ENCODE measurements at places on chromosomes 3 and 15.
A peak's percentile ranks its signal among the peaks of the same experiment; 100 is the strongest.

DNA sequence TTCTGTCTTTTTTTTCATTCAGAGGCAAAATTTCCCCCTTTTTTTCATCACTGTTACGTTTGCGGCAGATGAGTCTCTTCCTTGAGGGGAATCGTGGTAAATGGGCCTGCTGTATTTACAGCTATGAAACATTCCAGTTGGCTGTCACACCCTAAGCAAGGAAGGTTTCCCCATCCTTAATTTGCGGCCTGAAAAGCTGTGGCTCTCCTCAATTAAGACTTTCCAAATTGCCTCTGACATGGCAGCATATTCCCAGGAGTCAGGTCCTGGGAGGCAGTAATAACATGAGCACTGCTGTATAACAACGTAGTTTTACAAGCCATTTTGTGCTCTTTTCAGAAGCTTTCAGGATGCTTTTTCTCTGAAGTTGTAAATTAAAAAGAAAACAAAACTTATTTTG is 420.9 kb downstream of the LPP start:
- peak; percentile 63 for DNase-seq

- DNase-seq: no peak
These were observed 190.4 kb downstream of the MEGF11 start for GRCh38 chr15:66063147-66063546.

- DNase-seq: no peak
These were observed 24.5 kb upstream of the MYRIP start for GRCh38 chr3:39784922-39785321.

DNA sequence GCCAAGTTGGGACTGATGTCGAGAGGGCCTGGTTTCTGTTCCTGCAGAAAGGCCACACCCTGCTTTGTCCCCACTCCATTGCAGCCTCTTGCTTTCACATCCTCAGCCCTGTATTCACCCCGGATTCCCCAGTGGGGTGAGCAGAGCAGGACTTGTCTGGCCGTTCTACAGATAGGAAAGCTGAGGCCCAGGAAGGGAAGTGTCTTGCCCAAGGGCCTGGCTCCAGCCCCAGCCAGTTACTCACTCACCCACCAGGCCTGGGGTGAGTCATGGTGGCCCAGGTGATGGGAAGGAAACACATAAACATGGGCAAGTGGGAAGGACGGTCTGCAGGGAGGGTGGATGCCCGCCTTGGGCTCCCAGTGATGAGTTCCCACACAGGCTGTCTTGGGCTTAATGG is 6.1 kb upstream of the DUSP7 start:
- DNase-seq: no peak

- no peak for DNase-seq
These were observed 84.4 kb downstream of the GPR156 start for GRCh38 chr3:120200493-120201235.

- no peak for DNase-seq
These were observed 12.6 kb upstream of the LCTL start for GRCh38 chr15:66578286-66578875.

DNA sequence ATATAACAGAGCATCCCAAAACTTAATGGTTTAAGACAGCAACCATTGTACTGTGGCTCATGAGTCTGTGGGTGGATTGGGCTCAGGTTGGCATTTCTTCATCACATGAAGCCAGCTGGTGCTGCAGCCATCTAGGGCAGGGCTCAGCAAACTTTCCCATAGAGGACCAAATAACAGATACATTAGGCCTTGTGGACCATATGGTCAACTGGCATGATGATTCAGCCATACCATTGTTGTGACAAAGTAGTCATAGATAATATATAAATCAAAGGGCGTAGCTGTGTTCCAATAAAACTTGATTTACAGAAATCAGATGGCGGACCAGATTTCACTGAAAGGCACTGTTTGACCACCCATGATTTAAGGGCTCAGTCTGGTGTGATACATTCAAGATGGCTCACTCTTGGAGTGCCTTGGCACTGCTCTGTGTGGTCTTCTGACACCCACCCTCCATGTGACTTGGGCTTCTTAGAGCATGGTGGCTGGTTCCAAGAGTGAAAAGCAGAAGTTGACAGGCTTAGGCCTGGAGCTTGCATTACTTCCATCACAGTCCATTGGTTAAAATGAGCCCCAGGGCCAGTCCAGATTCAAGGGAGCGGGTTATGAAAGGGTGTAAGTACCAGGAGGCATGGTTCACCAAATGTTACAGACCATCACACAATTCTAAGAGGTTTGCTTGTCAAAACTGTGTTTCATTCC is 40.8 kb upstream of the BHLHE40 start:
- no peak for DNase-seq

DNA sequence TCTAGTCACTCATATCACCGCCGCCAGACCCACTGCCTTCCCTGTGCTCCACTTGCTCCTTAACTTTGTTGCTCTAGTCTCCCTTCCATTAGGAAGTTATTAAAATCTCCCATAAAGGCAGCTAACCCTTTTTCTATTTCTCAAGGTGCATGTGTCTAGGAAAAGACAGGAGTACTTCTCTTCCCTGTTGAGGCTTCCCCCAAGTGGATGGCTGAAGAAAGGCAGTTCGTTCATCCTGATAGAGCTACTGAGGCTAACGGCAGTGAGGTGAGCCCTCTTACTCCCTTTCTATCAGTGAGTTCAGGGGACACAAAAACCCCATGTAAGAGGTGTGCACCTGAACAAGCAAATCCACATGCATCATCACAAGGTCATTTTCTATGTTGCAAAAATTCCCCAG is 397.8 kb downstream of the IGSF11 start:
- peak; percentile 22 for DNase-seq

DNA sequence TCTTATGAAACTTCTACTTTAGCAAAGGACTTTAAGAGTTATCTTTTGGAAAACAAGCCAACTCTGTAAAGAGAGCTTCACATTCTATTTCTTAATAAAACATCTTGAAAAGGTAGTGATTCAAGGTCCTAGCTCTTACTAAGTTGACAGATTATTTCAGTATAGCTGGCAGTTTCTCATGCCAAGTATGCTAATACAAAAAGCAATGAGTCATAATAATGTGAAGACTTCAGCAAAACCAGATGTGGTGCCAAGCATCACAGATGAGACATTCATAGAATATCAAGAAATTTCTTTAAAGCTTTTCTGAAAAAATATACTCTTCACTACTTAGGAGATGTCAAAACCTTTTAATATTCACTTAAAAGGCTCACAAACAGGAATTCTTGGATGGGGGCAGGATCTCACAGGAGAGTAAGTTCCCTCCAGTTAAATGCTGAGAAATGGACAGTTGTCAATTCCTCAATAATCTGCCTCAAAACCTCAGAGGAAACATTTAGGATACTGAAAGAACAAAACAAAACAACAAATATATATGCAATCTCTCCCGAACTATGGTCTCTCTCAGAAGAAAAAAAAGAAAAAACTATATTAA is 45.6 kb downstream of the DCBLD2 start:
- DNase-seq: no peak

GRCh38 chr15:101520395-101520794 is 30.9 kb upstream of the PCSK6 start:
- DNase-seq: no peak

- DNase-seq: no peak
These were observed 301.7 kb upstream of the ATP11B start for GRCh38 chr3:182491577-182491976.

DNA sequence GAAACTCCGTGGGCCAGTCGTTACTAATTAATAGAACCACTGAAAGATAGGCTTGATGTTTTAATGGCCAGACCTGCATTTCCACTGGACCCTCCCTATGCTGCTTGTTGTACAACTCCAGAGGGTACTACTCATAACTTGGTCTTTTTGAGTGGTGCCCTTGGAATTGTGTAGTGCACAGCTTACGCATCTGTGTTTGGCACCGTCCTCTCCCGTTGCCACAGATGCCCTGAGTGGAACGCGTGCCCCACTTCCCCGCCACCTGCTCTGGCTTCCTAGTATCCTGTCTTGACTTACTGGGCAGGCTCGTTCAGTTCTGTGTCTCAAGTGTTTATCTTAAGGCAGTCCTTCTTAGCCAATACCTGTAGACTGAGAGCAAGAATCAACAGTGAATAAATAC is 78.7 kb downstream of the USP13 start:
- no peak for DNase-seq

- DNase-seq: no peak
These were observed 78.6 kb downstream of the SEMA6D start for GRCh38 chr15:47795864-47796263.

DNA sequence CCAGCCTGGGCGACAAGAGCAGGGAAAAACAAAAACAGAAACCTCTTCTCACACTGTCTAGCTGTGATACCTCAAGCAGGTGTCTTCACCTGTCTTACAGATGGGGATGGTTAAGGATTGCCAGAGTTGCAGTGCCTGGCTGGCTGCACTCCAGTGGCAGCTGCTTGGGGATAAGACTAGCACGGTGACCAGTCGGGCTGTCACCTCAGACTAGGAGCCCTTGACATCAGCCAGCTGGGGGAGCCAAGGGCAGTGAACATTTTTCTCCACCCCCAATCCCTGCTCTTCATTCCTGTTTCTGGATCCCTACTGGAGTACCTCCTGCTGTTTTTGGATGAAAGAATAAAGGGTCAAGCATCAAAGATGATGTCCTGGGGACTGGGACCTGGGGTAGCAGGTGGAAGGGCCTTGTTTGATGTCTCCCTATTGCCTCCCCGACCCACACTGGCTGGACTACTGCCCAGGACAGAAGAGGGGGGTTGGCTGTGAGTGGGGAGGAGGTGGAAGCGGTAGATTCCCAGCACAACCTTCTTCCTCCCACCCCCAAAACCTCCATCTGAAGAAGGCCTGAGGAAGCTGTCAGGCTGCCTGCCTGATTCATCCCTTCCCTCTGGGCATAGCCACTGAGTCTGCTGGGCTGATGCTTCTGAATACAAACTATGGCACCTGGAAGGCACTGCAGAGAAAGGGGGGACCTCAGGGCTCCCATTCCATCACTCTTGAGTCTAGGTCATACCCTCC is 7.0 kb upstream of the CPNE9 start:
- DNase-seq: no peak

GRCh38 chr15:52005748-52006701 is 13.0 kb upstream of the MAPK6 start:
- no peak for DNase-seq

GRCh38 chr15:89946681-89947299 is 34.0 kb upstream of the ARPIN start:
- DNase-seq: no peak

DNA sequence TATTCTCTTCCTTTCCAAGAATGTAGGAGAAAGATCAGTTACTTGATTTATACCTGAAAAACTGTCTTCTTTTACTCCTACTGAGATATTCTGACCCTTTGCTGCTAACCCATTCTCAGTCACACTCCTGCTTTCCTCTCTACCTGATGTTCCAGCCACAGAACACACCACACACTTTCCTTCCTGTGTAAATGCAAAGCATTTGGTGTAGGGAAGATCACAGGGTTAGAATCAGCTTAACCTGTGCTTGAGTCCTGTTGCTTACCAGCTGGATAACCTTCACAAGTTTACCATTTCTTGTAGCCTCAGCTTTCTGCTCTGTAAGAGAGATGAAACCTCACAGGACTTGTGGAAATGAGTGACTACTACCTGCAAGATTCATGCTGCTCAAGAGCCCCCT is 489.8 kb upstream of the GOLIM4 start:
- no peak for DNase-seq

GRCh38 chr3:105869861-105870755 is 1.3 kb upstream of the CBLB start:
- DNase-seq: no peak

GRCh38 chr3:20646425-20646824 is 460.4 kb upstream of the SGO1 start:
- DNase-seq: no peak

DNA sequence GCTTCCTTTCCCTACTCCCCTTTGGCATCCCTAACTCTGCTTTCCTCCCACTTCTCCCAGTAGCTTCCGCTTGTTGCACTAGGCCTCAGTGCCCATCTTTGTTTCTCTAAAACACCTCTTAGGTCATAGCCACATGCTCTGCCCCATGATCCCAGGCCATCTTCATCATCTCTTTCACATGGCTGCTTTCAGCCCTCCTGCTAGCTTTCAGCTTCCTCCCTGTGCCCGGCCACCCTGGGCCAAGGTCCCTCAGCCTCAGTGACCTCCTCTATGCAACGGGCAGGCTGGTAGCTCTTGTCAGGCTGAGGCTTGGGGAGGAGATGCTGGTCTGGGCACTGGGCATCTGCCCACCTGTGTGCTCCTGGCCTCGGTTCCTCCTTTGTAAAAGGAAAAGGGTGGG is 2.3 kb downstream of the PLEKHO2 start:
- no peak for DNase-seq

GRCh38 chr3:134709561-134710312 is 58.9 kb upstream of the KY start:
- no peak for DNase-seq

- DNase-seq: no peak
These were observed 345.8 kb upstream of the ROBO2 start for GRCh38 chr3:76694063-76694462.

DNA sequence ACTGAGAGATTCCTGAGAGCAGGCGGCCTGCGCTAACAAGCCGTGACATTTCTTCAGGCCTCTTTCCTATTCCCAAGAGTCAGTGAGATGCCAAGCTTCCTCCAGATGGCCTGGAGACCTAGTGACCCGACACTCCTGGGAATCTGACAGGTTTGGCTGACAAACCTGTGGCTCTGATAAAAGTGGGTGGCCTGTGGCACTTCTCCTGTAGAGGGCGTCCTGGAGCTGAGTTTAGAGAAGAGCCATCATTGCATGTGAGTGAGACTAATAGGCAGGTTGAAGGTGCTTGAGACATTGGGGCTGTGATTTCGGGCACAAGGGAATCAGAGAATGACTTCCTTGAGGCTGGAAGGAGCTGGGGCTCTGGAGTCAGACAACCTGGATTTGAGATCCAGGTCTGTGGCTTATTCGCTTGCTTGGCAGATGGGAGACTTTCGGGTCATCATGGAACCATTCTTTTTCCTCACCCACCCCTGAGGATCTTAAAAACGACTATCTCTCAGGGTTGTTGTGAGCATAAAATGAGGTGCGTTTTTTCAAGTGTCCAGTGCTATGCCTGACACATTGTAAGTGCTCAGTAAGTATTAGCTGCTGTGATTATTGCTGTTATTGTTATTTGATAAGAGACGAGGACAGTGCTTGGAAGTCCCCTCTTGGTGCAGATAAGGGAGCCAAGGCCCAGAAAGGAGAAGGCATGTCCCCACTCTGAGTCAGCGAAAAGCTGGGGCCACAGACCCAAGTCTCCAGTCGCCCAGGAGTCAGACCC is 77.2 kb downstream of the SCN10A start:
- DNase-seq: peak; percentile 54

GRCh38 chr3:31247063-31247447 is 285.7 kb upstream of the STT3B start:
- DNase-seq: no peak

DNA sequence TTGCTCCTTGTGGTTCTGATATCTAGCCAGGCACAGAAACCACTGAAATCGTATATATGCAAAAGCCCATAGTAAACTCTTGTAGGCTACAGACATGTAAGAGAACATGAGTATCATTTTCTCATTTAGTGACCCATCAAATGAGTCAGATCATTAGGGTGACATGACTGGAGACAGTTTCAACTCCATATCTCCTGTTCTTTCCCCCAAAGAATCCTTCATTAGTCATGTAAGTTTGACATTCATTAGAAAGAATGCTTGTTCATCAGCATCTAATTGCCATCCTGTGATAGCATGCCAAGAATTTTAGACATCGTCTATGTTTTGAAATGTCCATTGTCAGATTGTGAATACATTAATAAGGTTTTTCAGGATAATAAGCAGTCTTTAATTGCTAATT is 264.9 kb upstream of the TPM1 start:
- no peak for DNase-seq
